ENCODE measurements at places on chromosomes 2 and 18.

- no peak for DNase-seq
Observed at GRCh38 chr18:80033181-80034067, 810 bp upstream of the RBFA start.

GRCh38 chr2:71891719-71892422 is 255.8 kb downstream of the CYP26B1 start:
- DNase-seq = no peak

DNA sequence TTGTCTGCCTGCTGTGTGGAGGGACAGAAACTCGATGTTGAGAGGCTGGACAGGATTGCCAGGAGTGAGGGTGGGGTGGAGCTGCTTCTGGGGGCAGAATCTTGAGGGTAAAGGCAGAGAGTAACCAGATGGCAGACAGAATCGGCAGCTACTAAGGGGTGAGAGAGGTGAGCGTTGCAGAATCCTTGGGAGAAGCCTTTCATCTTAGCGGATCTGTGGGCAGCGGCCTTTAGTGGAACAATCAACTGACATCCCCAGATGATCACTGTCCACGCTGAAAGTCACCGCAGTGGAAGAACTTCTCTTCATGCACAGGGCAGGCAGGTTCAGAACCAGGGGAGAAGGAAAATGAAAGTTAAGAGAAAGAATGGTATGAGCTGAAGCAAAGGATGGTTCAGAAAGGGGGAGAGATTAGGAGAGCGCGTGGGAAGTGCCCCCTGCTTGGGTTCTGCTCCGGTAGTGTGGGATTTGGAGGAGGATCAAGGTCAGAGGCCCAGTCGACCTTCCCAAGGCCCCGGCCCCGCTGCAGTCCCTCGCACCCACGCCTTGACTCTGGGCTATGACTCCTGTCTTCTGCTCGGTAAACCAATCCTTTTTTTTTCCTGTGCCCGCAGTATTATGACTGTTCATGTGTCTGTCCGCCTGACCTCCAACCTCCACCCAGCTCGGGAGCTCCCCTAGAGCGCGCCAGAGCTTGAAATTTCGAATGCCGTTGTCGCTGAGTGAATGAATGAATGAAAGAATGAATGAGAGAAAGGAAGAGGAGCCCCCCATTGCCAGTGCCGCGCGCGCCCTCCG is 584 bp downstream of the BOLA3 start:
- DNase-seq = no peak

DNA sequence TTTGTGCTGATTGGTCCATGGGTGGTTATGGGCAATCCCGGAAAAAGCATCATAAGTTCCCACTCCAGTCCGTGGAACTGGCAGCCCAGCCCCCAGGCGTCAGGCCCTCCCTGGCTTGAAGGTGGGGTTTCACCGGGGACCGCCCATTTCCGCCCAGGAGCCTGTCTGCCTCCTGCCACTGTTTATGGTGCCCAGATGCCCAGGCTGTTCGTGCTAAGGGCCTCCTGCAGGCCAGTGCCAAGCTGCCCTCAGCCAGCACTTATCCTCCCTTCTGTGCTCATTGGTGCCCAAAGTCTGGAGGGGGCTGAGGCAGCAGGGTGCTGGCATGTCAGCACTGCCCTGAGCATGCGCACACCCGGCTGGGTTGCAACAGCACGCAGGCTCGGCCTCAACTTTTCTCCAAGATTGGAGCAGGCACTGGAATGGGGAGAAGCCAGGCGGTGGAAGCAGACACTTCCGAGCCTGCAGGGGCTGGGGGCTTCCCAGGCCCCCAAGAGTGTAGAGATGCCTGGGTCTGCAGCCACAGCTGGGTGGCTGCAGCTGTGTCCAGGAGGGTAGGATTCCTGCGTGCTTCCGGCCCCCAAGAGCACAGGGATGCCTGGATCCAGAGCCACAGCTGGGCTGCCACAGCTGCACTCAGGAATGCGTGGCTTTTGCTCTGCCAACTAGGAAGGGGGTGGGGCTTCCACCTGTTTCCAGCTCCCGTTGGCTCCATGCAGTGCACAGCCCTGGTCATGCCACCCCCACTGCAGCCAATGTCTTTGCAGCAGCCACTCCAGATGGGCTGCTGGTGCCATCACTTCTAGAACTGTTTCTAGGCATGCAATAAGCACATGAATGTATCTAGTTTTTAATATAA is 74.0 kb downstream of the AGPS start:
- no peak for DNase-seq

- DNase-seq = no peak
Observed at GRCh38 chr2:84938194-84938879, 32.6 kb upstream of the KCMF1 start.

GRCh38 chr18:23503963-23504344 is 643 bp downstream of the RMC1 start:
- no peak for DNase-seq

DNA sequence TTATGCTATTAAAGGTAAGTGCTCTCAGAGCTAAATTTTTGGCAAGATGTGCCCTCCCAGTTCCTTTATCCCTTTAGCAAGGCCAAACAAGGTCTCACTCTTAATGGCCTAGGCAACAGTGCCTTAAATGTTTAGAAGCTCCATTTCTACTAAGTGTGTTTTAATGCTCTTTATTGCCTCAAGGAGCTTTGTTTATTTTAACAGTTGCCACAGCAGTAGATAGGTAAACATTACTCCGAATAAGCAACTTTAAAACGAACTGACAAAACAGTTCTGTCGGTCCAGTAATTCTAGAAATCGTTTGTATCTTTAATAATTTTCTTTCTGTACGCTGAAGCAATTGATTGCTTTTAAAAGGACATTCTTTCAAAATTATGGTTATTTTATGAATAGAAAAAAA is 74.5 kb downstream of the PIEZO2 start:
- DNase-seq = no peak

- no peak for DNase-seq
Observed at GRCh38 chr2:42795841-42796301, 3.5 kb upstream of the HAAO start.

- no peak for DNase-seq
Observed at GRCh38 chr2:68190991-68191731, 33.5 kb downstream of the PNO1 start.

DNA sequence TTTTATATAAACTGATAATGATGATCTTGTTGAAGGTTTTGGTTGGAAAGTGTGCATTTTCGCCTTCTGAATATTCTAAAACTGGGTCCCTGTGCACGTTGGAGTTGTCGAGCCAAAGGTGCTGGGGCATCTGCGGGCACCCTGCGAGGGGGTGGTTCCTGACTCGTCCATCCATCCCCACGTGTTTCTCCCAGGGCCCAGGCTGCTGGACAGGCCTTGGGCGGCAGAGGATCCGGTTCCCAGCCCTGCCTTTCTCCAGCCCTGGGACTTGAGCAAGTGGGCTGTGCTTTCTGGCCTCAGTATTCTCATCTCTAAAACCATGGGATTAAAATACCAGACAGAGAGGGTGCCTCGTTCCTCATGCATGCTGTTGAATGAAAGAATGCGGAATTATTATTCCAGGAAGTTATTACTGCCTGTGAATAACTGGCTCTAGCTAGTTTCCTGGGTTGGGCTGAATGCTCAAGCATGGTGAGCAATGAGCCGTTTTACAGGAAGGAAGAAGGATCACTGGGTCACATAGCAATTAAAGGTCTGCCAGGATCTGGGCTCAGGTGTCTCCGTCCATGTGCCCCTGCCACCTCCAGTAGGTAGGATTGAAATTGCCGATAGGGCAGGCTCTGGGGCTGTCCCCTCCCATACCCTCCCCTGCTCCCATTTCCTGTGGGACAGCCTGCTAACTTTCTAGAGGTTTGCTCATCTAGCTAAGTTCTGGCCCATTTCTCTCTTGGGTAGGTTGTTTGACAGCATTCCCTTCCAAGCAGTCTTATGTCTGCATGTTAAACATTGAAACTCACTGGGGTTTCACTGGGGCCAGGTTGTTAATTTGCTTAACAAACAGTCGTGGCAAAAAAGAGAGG is 77.2 kb upstream of the HS6ST1 start:
- no peak for DNase-seq

DNA sequence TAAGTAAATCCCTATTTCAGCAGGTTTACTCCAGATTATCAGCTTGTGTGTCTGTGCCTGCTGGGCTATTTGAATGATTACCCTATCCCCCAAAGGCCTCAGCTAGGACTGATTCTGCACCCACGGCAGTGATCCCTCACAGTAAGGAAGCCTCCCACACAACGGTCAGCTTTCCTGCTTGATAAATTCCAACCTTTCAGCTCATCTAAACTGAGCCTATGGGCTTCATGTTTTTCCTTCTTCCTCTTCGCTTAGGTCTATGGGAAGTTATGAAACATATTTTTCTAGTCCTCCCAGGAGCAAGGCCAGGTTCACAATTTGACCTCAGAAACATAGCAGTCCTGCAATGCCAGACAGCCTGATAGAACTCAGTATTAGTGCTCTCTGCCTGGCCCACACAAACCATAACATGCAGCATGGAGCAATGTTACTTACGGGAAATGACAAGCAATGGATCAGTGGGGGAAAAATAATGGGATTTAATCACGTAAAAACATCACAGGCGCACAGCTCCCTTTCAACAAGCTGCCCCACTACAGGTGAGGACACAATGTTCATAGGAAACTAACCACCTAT is 170.9 kb downstream of the ZNF521 start:
- DNase-seq = no peak

- DNase-seq = no peak
Observed at GRCh38 chr2:177689623-177690022, 297.1 kb downstream of the AGPS start.

DNA sequence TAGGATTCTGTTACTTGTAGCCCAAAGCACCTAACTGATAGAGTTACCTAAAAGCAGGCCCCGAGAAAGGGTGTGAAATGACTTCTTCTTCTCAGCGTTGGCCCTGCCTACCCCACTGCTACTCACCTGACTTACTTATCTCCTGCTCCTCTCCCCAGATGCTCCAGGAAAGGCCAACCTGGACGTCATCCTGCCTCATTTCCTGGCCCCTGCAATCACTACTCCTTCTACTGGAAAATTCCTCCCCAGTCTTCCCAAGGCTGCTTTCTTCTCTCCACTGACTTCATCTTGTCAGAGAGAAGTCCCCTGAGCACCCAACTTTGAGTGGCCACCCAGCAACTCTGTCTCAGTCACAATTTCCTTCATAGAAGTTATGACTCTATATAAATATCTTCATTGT is 63.4 kb upstream of the KLF7 start:
- no peak for DNase-seq

DNA sequence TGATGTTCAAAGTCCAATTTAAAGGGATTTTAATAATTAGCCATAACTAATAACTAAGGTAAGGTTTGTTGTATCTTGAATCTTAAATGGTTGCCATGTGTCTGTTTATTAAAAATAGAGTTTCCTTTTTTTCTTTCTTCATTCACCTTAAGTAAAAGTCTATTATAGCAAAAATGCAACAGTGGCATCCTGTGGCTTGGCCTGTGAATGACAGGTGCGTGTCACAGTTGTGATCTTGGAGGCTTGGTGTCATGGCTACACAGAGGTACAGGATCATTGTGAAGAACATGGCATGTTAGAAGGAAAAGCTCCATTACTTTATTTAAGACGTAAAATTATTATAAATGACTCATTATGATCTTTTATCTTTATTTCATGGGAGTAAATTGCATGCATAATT is 246.1 kb downstream of the BCL2 start:
- DNase-seq = no peak

DNA sequence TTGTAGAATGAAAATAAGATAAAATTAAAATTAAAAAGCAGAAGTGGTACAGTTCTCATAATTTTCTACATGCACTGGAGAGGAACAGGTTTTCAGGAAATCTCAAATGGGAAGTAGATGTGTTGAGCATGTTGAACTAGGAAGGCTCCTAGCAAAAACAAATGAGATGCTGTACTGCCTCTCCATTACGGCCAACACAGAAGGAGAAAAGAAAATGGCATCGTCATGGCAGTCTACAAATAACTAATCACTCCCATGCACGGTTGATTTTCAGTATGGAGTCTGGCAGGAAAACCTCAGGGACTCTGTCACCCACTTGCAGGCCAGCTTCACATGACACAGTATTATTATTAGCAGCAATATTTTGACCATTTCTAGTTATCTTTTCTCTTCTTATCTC is 278.7 kb downstream of the NRXN1 start:
- no peak for DNase-seq

- DNase-seq = no peak
Observed at GRCh38 chr2:106039634-106040315, 154.3 kb downstream of the UXS1 start.

DNA sequence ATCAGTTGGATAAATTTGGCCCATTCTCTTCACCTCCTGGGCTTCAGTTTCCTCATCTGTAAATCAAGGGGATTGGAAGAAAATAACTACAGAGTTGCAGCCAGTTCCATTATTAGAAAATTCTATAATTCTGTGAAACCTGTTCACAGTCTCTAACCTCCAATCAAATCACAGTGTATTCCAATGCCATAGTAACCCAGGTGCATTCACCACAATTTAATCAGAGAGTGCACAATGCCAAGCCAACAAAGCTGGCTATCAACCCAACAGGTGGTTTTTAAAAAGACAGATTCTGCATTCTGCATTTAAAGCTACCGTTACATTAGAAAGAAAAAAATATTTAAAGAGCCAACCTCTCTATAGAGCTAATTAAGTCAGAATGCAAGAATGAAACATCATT is 308.6 kb downstream of the RNF144A start:
- no peak for DNase-seq

- no peak for DNase-seq
Observed at GRCh38 chr2:149422991-149423338, 92.6 kb downstream of the LYPD6 start.

GRCh38 chr2:100321866-100322820 is at the start of gene LONRF2:
Gene LONRF2, minus strand, starts transcription at chr2:100322501. Its CDS starts 408 bp downstream, at chr2:100322093.
- DNase-seq = no peak

- no peak for DNase-seq
Observed at GRCh38 chr18:10403708-10404107, 50.7 kb upstream of the APCDD1 start.

DNA sequence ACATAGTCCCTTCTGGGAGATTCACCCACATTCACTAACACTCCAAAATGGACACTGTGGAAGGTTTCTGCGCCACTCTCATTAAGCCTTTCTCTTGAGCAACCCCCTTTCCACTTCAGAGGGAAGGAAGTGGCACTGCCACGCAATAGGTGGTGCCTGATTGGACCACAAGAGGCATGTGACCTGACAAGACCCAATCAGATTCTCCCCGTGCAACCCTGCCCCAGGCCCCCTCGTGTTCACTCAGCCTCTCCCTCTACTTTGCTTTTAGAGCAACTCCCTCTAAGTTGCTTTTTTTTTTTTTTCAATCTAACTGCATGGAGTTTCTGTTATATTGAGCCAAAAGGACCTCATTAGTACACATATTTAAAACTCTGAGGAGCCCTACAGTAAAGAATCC is 158.0 kb downstream of the EN1 start:
- DNase-seq = no peak

DNA sequence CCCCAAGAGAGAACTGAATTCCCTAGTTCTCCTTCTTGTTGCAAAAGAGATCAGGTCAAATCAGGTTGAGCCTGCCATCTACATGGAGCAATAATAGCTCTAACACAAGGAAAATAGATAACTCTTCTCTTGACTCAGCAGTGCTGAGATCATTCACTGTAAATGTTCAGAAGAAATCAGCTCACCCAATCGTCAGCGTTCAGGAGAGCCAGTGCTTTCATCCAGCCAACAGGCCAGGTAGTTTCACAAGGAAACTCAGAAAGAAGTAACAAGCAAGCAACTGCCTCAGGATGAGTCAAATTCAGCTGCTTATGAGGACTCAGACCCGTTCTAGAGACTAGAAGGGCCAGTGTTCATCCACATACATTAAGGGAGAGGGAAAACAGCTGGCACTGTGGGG is 5.9 kb downstream of the LMAN2L start:
- DNase-seq = no peak
